ENCODE measurements at places on chromosomes 16 and 17.

DNA sequence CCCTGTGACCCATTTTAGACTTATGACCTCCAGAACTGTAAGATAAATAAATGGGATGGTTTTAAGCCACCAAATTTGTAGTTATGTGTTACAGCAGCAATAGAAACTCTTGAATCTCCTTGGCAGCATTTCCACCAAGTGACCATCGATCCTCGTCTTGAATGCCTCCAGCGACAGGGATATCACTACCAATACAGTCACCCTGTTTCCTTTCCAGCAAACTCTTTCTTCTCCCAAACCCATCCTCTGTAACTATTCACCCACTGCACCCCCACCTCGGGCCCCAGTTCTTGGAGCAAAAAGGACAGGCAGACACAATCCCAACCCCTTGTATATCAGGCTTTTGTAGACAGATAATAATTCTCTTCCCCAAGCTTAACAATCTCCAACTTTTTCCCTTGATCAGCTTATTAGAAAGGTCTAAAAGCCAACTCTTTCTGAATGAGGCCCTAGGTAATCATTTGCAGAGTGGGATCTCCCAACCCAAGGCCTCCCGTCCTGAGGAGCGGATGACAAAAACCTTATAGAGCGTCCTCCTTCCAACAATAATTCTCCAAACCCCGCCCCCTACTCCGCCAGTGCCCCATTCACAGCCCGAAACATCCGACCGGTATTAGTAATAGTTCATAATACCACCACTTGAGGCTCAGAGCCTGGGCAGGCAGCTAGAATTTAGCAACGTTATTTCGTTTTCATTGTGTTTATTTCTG is 14.7 kb upstream of the PLLP start:
- peak; percentile 70 for DNase-seq

DNA sequence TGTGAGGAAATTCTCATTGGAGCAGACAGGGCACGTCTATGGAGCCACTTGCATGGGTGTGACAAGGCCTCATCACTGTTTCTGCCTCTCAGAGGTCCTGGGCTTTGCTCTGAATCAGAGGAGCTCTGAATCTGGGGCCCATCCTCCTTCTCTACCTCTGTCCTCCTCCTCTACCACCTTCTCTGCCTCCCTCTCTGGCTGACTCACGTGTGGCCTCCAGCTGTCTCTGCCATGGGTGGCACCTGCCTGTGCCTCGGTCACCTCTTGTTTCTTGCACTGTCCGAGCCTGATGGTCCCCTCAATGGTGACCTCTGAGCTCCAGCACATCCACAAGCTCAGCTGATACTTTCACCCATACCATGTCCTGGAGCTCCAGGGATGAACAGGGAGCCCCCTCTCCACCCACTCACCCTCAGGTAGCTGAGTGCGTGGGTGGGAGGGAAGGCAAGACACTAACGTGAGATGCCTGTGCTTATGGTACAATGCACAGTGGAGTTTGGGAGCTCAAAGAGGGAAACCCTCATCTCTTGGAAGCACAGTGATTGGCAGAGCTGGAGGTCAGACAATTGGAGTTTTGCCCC is 116.4 kb upstream of the CRHR1 start:
- DNase-seq = no peak

GRCh38 chr16:28204204-28204603 is 7.6 kb downstream of the XPO6 start:
- no peak for DNase-seq

DNA sequence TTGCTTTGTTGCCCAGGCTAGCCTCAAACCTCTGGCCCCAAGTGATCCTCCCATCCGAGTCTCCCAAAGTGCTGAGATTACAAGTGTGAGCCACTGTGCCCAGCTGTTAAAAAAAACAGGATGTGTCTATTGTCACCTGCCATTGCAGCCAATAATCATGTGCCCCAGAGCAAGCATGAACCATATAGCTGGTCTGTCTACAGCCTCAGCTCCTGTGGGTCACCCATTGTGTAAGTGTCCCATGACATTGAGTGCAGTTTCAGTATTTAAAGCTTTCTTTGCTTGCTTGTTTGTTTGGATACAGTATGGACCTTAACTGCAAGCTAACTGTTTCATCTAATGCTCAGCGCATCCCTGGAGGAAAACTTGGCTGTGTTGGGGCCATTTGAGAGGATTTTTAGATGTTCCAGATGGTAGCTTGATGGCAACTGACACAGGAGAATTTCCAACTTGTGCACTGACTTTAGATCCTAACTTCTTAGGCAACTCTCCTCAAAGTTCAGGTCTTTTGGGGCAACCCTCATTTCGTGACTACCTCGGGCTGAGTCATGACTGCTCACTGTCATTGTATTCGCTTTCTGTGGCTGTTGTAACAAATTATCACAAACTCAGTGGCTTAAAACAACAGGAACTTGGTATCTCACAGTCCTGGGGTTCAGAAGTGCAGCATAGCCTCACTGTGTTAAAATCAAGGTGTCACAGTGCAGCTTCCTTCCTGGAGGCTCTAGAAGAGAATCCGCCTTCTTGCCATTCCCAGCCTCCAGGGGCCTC is 30.3 kb upstream of the ADORA2B start:
- DNase-seq = no peak

All from AML-193 (cell line).